ENCODE measurements at places on chromosomes 3 and 15. TPM values are rescaled to one million over a fixed set of nuclear protein-coding genes. Genes with fewer than 3 reads are reported as not detected.

DNA sequence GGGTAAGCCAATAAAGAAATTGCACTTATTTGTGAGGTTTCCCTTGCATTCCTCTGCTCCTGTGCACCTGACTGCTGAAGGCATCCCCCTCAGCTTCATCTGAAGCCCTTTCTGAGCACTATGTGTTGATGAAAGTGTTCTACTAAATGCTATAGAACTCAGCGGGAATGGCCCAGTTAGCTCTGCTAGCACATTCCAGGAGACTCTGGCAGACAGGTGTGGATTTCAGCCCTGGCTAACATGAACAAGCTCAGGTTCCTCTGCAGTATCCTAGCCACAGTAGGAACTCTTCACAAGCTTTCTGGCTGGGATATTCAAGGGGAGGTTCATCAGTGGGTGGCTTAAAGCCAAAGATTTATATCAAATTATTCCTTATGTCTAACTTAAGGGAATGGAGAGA, 265.5 kb downstream of the RORA start:
- no peak for DNase-seq

DNA sequence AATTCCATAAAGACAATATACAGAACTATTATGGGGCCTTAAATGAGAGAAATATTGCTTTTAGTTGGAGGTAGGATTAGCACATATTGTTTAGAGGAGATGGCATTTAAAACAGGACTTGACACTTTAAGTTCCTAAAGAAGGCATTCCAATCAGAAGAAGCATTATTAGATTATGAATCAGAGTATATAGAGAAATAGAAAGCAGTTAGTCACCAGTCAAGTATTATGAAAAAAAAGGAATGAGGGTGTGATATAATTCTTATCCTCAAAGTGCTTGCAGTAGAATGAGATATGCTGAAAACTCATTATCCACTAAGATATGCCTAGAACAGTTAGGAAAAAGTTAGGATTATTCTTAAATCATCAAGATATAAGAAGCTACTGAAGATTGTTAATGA, 456.2 kb downstream of the ZNF385D start:
- DNase-seq, result no peak

- DNase-seq, result no peak
Measured at GRCh38 chr3:50405249-50405648, 45.9 kb upstream of the TMEM115 start.

DNA sequence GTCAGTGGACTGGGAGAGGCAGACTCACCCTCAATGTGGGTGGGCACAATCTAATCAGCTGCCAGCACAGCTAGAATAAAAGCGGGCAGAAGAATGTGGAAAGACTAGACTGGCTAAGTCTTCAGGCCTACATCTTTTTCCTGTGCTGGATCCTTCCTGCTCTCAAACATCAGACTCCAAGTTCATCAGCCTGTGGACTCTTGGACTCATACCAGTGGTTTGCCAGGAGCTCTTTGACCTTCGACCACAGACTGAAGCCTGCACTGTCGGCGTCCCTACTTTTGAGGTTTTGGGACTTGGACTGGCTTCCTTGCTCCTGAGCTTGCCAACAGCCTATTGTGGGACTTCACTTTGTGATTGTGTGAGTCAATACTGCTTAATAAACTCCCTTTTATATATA, 68.0 kb downstream of the CNTN3 start:
- DNase-seq, result no peak

DNA sequence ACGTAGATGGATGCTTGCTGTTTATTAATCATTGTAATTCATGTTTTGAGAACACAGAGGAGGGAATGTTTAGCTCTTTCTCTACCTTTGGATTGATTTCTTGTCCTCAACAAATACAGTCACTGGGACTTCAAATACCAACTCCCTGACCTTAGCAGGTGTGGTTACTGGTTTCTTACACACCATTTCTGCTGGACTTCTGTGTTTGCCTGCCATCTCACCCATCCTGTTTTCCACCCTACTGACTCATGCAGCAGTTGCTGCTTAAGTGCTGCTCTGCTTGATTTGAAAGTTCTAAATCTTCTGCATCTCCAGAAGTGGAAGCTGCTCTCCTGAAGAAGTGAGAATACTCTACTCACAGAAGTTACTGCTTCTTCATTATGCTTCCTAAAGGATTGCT, 170.3 kb downstream of the ZPLD1 start:
- no peak for DNase-seq

DNA sequence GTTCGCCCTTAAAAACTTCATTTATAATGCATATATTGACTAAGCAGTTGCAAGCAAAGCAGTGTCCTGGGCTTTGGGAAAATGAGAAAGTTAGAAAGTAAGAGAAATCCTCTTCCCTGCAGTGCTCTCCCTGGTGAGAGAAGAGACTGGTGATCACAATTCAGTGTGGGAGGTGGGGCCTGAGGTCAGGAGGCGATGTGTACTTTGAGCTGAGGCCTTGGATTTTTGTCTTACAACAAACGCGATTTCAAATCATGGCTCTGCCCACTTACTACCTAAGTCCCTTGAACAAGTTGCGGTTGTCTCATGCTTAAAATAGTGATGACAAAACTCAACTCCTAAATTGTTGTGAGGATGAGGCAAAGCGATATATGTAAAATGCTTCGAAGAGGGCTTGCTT, 316.3 kb upstream of the NECTIN3 start:
- no peak for DNase-seq

- no peak for DNase-seq
Measured at GRCh38 chr3:41920406-41920965, 41.4 kb downstream of the ULK4 start.

- no peak for DNase-seq
Measured at GRCh38 chr15:78390826-78391225, 47.2 kb upstream of the IREB2 start.

GRCh38 chr3:177144922-177145321, 52.4 kb downstream of the TBL1XR1 start:
- DNase-seq, result no peak

- DNase-seq, result no peak
Measured at GRCh38 chr15:42974202-42974862, 53.8 kb upstream of the TTBK2 start.

GRCh38 chr3:179829401-179829800, 176.6 kb downstream of the USP13 start:
- DNase-seq, result no peak

DNA sequence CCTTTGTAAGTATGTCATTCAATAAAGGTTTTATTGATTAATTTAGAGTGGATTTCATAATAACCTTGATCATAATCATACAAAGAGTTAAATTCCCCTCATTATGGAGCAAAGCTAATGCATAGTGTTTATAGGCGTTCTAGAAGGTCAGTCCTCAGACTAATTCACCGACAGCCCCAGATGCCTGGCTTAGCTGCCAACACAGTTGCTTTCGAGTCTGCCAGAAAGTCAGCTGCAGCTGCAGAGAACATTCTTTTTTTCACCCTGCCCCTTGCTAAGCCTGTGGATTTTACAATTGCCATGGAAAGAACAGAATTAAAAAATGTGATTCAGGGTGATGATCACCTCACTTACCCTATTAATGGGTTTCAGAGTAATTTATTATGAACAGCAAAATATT, 21.2 kb downstream of the CADM2 start:
- peak; percentile 52 for DNase-seq

DNA sequence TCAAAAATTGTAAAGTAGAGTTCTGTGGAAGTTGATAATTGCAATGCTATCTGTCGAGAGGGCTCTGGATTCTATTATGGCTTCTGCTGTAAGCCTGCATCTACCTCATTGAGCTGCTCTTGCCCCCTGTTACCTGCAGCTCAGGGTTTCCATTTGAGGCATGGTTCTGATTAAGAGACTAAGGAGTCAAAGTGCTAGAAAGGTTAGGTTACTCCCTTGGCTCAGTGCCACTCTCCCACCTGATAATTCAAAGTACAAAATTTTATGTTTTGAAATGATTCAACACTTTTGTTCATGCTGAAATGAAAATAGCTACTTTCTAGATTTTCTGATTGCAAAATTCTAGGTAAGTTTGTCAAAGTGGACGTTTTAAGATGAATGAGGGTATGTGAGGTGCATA, 220.5 kb upstream of the SATB1 start:
- DNase-seq, result no peak

GRCh38 chr15:31197497-31198414, 96.2 kb upstream of the TRPM1 start:
- DNase-seq, result no peak

DNA sequence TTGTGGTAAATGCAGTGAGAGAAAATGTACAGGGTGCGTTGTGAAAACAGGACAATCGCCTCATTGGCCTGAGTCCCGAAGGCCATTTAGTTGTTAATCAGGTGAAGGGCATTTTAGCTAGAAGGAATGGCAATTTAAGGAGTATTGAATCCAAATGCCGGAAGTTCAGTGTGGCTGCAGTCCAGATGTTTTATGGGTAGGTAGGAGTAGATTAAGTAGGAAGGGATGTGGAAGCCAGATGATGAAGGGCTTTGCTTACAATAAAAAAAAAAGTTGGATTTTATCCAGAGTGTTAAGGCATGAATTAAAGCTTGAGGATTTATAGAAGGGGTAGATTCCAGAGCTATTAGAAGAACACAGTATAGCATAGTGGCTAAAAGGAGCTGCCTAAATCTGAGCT, 572.7 kb downstream of the NLGN1 start:
- no peak for DNase-seq

DNA sequence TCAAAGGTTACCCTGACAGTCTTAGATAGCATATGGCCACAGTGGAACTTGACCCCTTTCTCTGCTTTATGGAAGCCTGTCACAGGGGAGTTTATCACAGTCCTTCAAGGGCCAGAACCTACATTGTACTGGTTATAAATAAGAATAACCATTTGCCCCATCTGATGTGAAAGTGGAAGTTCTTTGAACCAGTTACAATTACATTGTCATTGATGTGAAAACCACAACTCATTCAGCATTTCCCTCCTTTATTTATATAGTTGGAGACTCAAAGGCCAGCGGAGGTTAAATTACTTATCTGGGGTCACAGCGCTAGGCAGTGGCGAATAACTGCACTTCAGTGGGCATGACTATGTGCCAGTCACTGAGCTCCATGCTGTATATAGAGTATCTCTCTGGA, 60.5 kb upstream of the TBC1D5 start:
- DNase-seq, result no peak

GRCh38 chr15:86236356-86237110, 156.9 kb downstream of the AGBL1 start:
- no peak for DNase-seq

- DNase-seq, result no peak
Measured at GRCh38 chr3:171833789-171834460, 9.2 kb upstream of the TMEM212 start.

- DNase-seq, result no peak
Measured at GRCh38 chr3:12886106-12886679, 44.8 kb upstream of the RPL32 start.

DNA sequence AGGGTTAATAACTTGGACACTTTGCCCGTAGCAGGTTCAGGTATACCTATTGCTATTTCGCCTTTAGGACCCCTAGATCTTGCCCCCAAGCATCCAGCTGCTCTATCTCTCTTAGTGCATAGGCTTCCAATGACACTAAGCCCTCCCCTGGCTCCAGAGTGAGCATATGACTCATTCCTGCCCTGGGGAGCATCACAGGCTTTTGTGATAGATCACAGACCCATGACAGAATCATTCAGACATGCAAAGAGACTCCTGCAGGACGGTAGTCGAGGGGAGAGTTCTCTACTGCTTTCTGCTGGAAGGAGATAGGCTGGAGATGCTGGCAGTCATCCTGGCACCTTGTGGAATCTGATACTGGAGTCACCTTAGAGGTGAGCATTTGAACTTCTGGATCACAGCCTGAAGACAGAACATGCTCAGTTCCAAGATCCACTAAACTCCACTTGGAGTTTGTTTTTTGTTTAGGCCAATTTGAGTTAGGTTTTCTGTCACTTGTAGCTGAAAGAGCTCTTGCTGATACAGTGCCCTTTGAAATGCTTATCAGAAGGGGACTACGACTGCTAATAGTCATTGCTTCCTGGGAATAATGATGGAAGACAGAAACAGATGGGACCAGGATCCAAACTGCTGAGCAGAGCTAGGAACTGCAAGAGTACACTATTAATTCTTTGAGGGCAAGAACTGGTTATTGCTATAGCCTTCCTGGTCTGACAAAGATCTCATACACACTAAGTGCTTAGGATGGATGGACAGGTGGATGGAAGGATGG, 11.0 kb downstream of the LYSMD2 start:
- peak; percentile 20 for DNase-seq

GRCh38 chr15:69757186-69757585, 304.6 kb downstream of the RPLP1 start:
- DNase-seq, result no peak

DNA sequence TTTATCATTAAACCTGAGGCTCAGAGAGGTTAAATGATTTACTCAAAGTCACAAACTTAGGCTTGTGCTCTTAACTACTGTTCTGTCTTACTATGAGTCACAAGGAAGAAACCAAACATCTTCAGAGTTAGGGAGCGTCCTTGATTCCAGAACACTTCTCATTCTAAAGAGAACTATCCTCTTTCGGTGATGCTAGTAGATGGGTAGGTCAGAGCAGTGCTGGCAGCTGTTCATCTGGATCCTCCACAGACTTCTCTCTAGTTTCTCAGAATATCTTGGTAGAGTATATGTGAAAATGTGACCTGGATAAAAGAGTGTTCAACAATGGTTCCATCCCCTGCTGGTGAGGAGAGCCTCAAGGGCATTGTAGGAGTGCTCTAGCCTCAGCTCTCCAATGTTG, 3.3 kb downstream of the ARL6IP5 start:
- no peak for DNase-seq

DNA sequence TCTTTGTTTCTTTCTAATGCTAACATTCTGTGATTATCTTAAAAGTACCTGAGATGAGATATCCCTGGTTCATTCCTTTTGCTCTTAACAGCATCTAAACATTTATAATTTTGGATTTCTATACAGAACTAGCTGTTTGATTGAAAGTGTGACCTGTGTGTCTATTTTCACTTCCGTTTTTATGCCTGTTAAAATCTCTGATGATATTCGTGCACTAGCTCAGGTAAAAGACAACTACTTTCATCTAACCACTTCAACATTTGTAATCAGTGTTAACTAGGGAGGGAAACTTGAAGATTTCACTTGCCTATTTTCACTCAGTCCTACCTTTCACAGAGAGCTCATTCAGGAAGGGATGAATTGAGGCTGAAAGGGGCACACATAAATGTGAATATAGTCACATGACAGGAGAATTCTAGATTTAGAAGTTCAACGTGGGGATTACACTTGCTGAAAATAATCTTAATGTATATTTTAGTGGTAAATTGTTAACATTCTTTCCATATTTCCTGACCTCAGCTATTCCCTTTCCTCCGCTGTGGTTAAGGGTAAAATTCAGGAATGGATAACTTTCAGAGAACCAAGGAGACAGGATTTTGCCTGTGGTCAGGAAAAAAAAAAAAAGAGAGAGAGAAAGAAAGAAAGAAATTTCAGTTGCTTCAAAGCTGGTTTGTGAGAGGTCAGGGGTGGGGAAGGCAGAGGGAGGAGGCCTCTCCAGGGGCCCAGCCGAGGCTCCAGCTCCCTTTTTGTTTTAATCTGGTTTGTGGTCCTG, 159.8 kb upstream of the TSC22D2 start:
- no peak for DNase-seq

- peak; percentile 17 for DNase-seq
Measured at GRCh38 chr3:186930143-186930640, at the start of gene ST6GAL1. Gene ST6GAL1 (plus strand): TSS chr3:186930526. CDS start chr3:187042704, 112,178 bp downstream.

GRCh38 chr3:14016900-14017475, 107.7 kb downstream of the CHCHD4 start:
- DNase-seq, result no peak

GRCh38 chr15:93486407-93487117, 397.6 kb upstream of the RGMA start:
- no peak for DNase-seq

RTP4 gene
- not detected for total RNA-seq

BBS4 gene
- 20.3 TPM for total RNA-seq

TJP1 gene
- total RNA-seq, result 48.7 TPM

CADM2 gene
- 96.5 TPM for total RNA-seq

HDC gene
- total RNA-seq, result not detected

MESP1 gene
- 1.6 TPM for total RNA-seq

MYL3 gene
- not detected for total RNA-seq

KLHL40 gene
- not detected for total RNA-seq
